ENCODE measurements at places on chromosomes 5 and 9.

GRCh38 chr9:93577078-93577974 is 942 bp downstream of the PHF2 start:
- DNase-seq = no peak

- no peak for DNase-seq
These were observed 10.9 kb downstream of the CLPTM1L start for GRCh38 chr5:1333986-1334385.

GRCh38 chr5:112958093-112959088 is 18.2 kb upstream of the DCP2 start:
- no peak for DNase-seq

DNA sequence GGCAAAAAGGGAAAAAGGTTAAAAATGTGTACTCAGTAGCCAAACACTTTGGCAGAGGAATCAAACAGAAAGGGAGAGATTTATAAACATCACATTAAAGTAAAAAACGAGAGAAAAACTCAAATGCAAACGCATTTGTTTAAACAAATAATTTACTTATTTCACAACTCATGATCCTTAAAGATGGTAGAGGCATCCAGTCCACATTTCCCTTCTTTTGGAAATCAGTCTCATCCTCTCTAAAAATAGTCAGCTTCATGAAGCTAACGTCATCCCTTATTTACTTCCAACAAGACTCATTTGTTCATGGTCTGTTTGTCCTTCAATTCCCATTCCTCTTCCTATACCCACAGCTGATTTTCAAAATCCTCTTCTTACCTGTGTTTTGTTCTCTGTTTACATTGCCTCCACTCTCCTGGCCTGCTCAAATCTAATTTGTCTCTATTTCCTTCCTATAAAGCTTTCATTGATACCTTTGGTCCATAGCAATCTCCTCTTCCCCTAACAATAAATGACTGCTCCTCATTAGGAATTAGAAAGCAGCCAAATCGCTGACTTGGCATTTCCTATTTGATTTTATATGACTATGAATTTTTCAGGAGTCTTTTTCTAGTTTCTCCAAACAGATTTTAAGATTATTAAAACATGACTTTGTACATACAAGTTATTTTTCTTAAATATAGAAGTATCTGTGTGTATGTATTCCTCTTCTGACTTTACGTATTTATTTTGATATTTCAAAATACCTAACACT is 805.3 kb downstream of the TLE1 start:
- DNase-seq = no peak

- DNase-seq = no peak
These were observed 4.1 kb downstream of the ISOC1 start for GRCh38 chr5:129098488-129099183.

DNA sequence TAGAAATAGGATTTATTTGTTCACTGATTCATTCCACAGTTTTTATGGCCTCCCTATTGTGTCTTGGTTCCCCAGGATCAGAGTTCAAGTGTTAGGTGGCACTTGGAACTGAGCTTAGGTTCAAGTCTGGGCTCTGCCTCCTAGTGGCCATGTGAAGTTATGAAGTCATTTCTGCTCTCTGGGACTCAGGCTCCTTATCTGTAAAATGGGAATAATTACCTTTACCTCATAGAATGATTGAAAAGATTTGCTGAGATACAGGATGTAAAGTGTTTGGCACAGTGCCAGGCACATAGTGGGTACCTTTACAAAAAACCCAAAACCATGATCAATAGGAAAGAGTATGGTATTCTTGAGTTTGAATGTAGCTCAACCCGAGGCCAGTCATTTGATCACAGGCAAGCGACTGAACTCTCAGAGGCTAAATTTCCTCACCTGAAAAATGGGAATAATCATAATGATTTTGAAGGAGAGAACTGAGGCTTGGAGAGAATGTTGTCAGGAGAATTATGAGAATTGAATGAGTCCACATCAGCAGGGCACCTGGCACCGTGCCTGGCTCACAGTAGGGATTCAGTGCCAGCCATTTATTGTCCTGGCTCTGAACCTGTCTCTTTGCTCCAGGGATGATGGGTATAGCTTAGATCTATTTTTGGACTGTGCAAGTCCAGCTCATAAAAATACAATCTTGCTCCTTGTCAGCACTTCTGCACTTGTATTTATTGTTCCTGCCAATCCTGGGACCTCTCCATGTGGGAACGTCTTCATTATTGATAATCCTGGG is 10.8 kb downstream of the NSG2 start:
- no peak for DNase-seq

DNA sequence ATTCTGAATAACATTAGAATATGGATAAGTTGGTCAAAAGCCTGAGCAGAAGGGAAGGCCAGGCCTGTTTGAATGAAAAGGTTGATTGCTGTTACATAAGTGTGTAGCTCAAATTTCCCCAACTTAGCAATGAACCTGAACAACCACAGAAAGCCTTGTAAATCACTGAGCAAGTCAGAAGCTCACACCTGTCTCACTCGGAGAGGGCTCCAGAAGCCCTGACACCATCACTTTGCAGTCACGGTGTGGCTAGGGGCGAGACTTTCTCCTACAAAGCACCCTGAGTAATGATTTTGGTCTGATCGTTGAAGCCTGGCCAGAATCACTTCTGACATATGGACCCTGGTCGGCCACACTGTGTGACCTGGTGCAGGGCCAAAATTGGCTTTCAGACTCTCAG is 62.0 kb downstream of the MTX3 start:
- no peak for DNase-seq

DNA sequence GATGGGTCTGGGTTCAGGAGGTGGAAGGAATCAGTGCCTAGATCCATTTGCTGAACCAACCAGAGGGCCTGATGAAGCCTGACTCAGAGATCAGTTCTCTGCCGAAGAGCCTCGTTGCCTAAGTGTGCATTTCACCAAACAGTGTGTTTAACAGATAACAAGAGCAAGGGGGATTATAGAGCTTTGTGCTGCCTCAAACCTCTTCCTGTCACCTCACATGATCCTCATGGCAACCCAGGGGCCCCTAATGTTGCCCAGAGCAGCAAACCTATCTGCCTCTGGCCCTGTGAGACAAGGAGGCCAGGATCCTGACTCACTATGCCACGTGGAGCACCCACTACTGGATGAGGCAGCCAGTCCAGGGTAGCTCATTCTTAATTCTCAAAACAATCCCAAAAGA is 66.3 kb upstream of the EPB41L4B start:
- no peak for DNase-seq

DNA sequence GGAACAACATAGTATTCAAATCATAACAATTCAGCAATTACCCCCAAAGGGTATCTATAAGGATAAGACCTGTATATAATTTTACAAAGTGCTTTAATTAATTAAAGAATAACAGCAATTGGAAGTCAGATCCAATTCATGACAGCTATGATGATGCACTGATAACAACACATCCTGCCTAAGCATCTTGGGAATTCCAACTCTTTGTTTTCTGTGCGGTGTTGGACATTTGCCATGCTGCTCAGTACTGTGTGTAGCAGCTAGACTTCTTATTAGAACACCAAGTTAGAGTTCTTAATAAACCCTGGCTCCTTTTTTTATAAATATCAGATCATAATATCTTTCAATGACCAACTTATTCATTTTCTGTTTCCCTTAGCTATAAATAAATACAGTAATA is 209.0 kb downstream of the SEC61B start:
- no peak for DNase-seq

GRCh38 chr5:62608529-62609511 is 30.2 kb downstream of the LRRC70 start:
- no peak for DNase-seq

DNA sequence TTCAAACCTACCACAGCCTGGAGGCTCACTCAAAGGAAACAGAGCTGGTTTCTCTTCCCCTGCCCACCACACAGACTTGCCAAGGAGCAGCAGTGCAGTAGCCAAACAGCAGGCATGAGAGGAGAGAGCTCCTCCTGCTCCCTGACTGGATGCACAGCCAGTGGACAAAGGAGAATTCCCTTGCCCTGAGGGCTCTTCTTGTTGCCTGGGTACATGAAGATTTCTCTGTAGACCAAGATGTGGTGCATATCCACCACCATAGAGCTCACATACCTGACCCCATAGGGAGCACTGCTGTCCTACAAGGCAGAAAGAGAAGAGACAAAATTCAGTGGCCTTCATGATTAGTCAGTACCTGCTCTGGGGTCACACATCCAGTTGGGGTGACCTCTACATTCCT is 56.3 kb upstream of the SPATA31E1 start:
- DNase-seq = no peak

GRCh38 chr9:93574900-93575795 is 1.2 kb upstream of the PHF2 start:
- no peak for DNase-seq

- no peak for DNase-seq
These were observed 16.0 kb upstream of the ATP10B start for GRCh38 chr5:160867976-160868375.

GRCh38 chr9:107650321-107650720 is 160.8 kb upstream of the KLF4 start:
- no peak for DNase-seq

DNA sequence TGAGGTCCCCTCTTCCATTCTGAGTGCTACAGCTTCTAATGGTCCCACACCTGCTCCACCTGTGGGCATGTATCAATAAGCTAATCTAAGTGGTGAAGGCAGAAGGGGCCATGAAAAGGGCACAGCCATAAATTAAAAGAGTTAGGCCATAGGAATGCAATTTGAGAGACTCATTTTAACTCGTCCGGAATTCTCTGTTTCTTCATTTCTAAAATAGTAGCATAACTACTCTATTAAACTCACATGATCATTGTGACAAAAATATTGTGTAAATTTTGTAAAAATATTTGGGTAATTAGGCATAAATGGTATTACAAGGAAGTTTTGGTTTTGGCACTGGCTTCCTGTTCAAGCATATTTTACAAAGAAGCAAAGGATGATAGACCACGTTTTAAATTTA is 103.1 kb upstream of the TXNDC8 start:
- DNase-seq = no peak

GRCh38 chr9:69877852-69878514 is 57.4 kb downstream of the CFAP95 start:
- no peak for DNase-seq

- DNase-seq = no peak
These were observed 118.7 kb downstream of the GAS1 start for GRCh38 chr9:86828631-86829030.

DNA sequence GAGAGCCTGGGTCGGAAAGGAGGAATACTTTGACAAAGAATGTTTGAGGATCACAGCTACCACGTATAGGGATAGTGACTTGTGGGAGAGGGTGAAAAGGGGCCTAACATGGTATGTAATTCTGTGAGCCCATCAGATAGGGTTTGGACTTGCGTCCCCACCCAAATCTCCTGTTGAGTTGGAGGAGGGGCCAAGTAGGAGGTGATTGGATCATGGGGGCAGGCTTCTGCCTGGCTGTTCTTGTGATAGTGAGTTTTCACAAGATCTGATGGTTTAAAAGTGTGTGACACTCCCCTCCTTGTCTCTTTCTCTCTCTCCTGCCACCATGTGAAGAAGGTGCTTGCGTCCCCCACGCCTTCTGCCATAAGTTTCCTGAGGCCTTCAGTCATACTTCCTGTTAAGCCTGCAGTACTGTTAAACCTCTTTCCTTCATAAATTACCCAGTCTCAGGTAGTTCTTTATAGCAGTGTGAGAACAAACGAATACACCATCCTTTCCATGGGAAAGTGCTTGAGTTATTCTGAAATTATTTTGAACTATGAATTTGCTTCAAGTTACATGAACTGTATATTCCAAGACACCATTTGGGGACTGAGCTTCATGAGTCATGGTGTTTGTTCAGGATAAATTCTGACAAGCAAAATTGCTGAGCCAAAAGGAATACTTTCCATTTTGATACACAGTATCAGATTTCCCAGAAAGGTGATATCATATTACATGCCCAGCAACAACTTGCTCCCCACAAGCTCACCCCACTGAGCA is 68.8 kb upstream of the SSBP2 start:
- DNase-seq = no peak
